Activated T-cell treated with anti-CD3 and anti-CD28 coated beads, Interleukin-2, amount 50 U/mL, for 48 hours (primary cell): ENCODE measurements at places on chromosomes 13 and 19.

DNA sequence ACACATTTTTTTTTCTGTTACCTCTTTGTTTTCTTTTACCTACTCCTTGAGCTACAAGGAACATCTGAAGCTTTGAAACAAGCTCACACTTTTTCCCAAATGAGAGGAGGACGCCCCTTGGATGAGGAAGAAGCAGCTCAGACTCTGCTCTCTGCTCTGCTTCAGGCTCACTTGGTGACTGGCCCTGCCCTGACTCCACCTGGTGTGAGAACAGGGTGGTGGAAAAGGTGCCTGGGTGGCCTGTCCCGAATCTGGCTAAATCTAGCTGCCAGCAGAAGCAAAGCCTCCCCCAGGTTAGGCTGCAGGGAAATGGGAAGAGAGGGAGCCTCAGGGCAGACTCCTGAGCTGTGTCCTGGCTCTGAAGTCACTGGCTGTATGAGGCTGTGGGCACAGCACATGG is 68.0 kb upstream of the CEACAM8 start:
- DNase-seq = no peak

DNA sequence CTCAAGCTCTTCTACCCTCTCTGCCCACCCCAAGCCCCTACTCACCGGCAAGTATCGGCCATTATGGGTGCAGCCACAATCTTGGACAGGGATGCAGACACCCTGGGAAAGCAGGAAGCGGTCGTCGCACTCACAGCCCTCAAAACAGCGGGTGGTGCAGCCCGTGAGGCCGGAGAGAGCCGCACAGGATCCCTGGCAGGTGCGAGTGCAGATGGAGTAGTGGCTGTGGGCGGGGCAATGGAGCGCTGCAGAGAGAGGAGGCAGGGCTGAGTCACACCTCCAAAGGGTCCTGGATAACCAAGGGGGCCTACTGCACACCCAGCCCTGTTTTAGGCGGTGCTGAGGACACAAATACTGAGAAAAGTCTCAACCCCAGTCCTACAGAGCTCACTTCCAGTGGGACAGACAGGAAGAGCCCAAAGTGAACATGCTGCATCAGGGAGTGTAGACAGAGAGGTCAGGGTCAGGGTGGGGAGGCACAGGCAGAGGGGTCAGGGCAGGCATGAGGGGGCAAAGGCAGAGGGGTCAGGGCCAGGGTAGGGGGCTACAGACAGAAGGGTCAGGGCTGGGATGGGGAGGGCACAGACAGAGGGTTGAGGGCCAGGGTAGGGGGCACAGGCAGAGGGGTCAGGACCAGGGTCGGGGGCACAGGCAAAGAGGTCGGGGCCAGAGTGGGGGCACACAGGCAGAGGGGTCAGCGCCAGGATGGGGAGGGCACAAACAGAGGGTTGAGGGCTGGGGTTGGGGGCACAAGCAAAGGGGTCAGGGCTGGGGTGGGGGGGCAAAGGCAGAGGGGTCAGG is 24.2 kb upstream of the FBL start:
- DNase-seq = no peak

DNA sequence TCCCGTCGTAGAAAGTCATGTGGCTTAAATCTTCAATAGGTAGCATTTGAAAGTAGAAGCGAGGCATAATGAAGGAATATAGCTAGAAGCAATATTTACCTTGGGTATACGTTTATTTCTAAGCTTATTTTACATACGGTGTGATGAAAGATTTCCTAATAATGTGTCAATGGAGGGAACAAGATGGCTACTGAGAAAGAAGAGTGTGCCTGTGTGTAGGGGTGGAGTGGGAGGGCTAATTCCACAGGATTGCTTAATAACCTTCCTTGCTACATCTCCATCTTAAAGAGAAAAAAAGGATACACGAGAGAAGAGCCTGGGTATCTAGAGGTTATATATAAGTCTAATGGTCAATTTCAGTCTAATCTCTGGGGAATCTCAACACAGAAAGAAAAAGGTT is 2.0 kb downstream of the SPART start:
- DNase-seq = no peak

- no peak for DNase-seq
Observed at GRCh38 chr19:3580156-3580934, 4.9 kb upstream of the GIPC3 start.

GRCh38 chr13:42569576-42570344 is 4.2 kb upstream of the TNFSF11 start:
- DNase-seq = no peak

- DNase-seq = no peak
Observed at GRCh38 chr13:94829837-94830365, 117.6 kb upstream of the SOX21 start.

- no peak for DNase-seq
Observed at GRCh38 chr19:42380155-42380554, 9.9 kb downstream of the CNFN start.

- peak; percentile 71 for DNase-seq
Observed at GRCh38 chr19:45424191-45425058, 708 bp upstream of the ERCC1 start.

GRCh38 chr13:32663660-32664059 is 77.4 kb downstream of the PDS5B start:
- DNase-seq = no peak

DNA sequence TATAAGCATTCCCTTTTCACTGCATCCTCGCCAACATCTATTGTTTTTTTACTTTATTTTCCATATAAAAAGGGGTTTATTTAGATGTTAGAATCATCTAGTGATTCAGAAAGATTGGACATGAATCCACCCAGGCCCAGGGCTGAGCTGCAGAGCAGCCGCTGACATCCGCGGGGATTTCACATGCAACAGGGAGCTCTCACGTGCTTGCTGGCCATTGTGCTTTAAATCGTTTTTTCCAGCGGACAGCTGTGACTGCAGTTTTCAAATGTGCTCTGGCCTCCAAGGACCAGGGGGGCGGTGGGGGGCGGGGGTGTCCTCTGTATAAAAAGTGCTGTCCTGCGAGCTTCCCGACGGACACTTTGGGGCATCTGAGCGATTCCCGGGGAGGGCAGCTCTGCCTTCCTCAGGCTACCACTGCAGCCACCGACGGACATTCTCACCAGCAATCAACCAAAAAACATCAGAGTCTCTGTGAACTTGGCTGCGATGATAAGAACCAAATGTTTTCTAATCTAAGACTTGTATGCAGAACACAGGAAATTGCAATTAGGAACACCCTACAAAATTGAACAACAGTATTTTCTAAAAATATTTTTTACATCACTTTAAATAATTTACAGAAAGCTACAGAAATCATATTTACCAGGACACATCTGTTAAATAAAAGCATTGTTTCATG is 12.6 kb downstream of the RB1 start:
- DNase-seq = no peak

GRCh38 chr19:47356900-47357299 is 7.8 kb downstream of the DHX34 start:
- no peak for DNase-seq

GRCh38 chr13:93118081-93118615 is 108.5 kb upstream of the GPC6 start:
- DNase-seq = no peak

DNA sequence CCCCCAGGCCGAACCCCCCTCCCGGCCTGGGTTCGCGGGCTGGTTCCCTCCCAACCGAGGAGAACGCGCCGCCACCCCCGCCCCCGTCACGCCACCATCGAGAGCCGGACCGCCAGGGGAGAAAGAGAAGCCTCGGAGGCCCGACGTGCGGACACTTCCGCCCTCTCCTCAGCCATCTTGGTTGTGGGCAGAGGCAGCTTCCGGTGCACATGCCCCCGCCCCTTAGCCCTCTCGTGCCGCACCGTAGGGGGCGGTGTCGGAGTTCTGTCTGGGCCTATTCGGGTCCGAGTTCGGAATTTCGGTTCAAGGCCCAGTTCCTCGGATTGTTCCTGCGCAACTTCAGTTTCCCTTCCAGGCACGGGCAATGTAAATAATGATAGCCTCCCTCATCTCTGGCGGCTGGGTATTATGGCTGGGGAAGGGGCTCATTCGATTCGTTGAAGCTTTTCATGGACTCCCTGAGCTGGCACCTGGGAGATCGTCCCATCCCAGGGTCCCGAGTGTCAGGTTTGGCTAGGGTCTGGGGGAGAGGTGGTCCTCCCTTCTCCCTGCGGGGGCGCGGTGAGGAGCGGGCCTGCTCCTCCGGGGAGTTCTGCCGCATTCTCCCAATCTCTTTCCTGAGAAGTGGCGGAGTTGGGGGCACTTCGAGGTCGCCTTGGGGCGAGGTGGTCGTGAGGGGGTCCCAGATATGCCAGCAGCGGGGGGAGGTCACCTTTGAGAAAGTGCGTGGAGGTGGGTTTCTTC is at the start of the genes IER2 and STX10:
Gene IER2 (plus strand): TSS at position 225 of the 744 bp plus-strand sequence. CDS start 2,776 bp downstream, outside the sequence.
Gene STX10 (minus strand): TSS at position 189 of the 744 bp plus-strand sequence. CDS start 202 bp downstream, outside the sequence.
- DNase-seq = peak; percentile 94

- DNase-seq = no peak
Observed at GRCh38 chr19:56222901-56223300, 20.8 kb downstream of the ZSCAN5C start.

DNA sequence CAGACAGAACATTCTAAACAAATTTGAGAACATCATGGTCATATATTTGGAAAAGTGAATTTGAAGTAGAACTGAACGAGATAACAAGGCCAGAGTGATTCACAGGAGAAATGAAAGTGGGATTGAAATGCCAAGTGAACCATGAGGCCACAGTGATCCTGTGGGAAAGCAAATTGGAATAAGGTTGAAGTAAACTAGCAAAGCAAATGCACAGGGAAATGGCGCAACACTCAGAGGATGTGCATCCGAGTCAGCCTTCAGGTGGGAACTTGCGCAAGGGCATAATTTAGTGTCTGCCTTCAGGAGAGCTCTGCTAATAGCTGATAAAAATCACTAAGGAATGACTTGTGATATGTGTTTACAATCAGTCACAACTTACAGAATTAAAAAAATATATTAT is 696.6 kb downstream of the LIG4 start:
- no peak for DNase-seq

DNA sequence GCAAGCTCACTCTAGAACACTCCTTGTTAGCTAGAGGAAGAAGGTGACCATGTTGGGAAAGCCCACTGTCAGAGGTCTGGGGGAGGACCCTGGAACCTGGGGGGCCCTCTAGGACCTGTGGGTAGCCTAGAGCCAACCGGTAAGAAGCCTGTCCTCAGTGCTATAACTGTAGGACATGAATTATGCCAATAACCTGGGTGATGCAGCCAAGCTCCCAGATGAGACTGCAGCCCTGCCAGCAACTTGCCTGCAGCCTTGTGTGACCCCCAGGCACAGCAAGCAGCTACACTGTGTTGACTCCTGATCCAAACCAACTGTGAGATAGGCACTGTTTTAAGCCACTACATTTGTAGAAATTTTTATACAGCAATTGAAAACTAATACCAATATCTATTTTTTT is 122.3 kb downstream of the MIPEP start:
- no peak for DNase-seq

DNA sequence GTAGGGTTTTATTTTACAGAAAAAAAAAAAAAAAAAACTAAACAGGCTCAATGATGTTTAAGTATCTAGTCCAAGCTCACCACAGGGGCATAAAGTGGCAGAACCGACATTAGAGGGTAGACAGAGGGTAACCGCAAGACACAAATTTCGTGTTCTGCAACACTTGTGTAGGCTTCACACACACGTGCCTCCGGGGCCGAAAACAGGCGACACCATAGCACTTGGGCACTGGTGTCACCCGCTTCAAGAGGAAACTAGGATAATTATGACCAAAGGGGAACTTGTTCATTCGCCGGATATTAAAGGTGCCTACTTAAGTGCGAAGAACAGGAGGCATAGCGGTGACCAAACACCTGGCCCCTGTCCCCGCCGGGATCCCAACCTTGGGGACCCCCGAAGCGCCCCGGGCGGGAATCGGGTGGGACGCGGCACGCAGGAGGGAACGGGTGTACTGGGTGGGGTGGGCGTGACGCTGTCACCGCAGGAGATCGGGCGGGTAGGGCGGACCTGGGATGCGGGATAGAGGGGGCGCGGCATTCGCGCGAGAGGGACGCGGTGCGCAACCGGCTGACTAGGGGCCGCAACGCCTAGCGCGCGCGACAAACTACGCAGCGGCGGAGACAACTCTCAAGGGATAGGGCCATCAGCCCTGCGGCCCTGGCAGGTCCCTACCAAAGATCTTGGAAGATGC is 558 bp downstream of the MZT1 start:
- DNase-seq = peak; percentile 70

GRCh38 chr19:36141039-36141927 is 1.4 kb downstream of the CAPNS1 start:
- DNase-seq = peak; percentile 100

GRCh38 chr19:30924069-30924636 is 425.1 kb downstream of the TSHZ3 start:
- DNase-seq = no peak

- DNase-seq = no peak
Observed at GRCh38 chr13:42174344-42175162, 97.4 kb upstream of the AKAP11 start.

- DNase-seq = no peak
Observed at GRCh38 chr19:32674153-32674930, 638 bp downstream of the ANKRD27 start.

GRCh38 chr13:94550062-94550738 is 45.8 kb downstream of the TGDS start:
- DNase-seq = no peak

DNA sequence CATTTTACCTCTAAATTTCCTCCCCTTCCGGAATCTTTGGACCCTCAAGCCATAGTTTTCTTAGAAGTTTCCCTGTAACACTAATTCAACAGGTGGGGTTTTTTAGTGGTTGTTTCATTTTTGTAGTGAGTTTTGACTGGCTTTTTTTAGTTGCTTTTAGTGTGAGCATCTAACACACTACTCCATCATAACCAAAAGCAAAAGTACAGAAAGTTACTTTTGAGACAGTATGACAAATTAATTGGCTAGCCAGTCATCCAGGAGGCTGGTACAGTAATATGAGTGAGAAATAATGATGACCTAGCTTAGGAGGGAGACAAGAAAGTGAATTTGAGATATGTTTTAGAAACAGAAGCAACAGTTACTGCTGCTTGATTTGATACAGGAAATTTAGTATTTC is 71.5 kb downstream of the DNAJC15 start:
- DNase-seq = no peak

DNA sequence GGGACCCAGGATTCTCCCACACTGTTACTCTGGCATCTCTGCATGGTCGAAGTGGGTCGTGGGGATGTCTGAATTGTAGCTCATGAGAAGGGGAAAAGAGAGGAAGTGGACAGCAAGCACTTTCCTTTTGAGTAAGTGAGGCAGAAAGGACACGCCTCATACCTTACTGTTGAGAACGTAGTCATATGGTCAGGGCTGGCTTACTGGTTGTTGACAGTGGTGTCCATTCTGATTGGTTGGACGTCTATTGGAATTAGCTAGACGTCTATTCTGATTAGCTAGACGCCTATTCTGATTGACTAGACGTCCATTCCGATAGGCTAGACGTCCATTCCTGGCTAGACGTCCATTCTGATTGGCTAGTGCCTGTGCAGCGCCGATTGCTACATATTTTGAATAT is 12.4 kb downstream of the GRIN2D start:
- no peak for DNase-seq

GRCh38 chr19:30446850-30447552 is 74.8 kb downstream of the ZNF536 start:
- DNase-seq = no peak

DNA sequence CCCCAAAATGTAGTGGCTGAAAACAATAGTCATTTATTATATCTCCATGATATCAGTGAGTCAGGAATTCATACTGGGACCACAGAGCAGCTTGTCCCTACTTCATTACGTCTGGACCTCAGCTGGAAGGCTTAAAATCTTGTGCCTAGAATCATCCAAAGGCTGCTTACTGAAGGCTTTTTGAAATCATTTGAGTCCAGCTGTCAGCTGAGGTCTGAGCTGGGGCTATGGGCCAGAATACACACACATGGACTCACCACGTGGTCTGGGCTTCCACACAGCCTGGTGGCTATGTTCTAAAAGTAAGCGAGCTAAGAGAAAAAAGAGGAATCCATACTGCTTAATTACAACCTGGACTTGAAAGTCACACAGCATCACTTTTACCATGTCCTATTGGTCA is 209.2 kb downstream of the KCTD12 start:
- no peak for DNase-seq
